ENCODE measurements at places on chromosomes 11 and 22. TPM values are rescaled to one million over a fixed set of nuclear protein-coding genes. Genes with fewer than 3 reads are reported as not detected.
A peak's percentile ranks its signal among the peaks of the same experiment; 100 is the strongest.

DNA sequence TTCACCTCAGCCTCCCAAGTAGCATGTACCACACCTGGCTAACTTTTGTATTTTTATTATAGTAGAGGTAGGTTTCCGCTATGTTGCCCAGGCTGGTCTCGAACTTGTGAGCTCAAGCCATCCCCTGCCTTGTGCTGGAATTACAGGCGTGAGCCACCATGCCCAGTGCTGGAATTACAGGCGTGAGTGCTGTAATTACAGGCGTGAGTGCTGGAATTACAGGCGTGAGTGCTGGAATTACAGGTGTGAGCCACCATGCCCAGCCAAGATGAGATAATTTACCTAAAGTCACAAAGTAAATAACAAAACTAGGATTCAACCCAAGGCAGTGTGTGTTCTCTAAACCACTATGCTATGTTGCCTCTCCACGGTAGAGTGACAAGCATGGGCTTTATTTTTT, 3.6 kb upstream of the UBXN1 start:
- H3K4me3 ChIP-seq, result no peak overlapping the region
- no peaks in the 10 kb centered on the region for H3K36me3 ChIP-seq
- H3K27ac ChIP-seq, result no peak overlapping the region
- peaks cover 4% of the 10 kb centered on the region for H3K4me1 ChIP-seq
- H3K27me3 ChIP-seq, result no peaks in the 10 kb centered on the region

GRCh38 chr11:131240421-131240820, 130.0 kb upstream of the NTM start:
- no peak for DNase-seq
- H3K36me3 ChIP-seq, result no peaks in the 10 kb centered on the region
- H3K27me3 ChIP-seq, result no peaks in the 10 kb centered on the region
- no peak overlapping the region for H3K27ac ChIP-seq

DNA sequence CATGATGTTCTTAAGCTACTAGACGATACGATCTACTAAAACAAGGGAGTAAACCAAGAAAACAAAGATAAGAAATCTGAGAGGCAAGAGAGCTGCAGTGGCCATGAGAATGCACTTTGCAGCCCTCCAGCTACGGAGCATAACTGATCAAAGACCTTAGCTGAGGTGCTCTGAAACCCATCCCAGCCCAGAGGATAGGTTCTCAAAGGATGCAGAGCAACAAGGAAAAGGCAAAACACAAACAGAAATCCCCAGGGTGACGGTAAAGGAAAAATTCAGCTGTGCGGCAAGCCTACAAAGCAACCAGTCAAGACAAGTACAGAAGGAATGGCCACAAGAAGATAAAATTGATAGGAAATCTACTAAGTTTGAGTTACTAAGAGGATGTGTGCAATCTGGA, 32.5 kb upstream of the CFAP300 start:
- no peaks in the 10 kb centered on the region for H3K36me3 ChIP-seq
- no peak overlapping the region for H3K4me3 ChIP-seq
- no peak overlapping the region for H3K27ac ChIP-seq
- no peaks in the 10 kb centered on the region for H3K27me3 ChIP-seq
- H3K4me1 ChIP-seq, result no peaks in the 10 kb centered on the region

Gene HOATZ
- total RNA-seq, result 30.8 TPM

DNA sequence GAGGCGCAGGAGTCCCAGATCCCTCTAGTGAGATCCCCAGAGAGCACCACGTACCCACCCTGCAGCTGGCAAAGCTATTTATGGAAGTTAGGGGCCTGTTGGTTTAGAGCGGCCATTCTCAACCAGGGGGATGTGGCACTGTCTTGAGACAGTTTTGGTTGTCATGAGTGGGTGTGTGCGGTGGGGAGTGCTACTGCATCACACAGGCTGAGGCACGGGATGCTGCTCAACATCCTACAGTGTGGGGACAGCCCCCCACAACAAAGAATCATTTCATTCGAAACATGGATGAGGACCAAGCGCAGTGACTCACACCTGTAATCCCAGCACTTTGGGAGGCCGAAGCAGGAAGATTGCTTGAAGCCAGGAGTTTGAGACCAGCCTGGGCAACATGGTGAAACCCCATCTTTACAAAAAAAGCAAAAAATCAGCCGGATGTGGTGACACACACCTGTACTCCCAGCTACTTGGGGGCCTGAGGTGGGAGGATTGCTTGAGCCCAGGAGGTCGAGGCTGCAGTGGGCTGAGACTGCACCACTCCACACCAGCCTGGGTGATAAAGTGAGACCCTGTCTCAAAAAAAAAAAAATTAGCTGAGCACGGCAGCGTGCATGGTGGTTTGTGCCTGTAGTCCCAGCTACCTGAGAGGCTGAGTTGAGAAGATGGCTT, 28.2 kb downstream of the GGT5 start:
- no peaks in the 10 kb centered on the region for H3K27me3 ChIP-seq
- H3K36me3 ChIP-seq, result no peaks in the 10 kb centered on the region
- no peak for DNase-seq
- H3K27ac ChIP-seq, result no peak overlapping the region

DNA sequence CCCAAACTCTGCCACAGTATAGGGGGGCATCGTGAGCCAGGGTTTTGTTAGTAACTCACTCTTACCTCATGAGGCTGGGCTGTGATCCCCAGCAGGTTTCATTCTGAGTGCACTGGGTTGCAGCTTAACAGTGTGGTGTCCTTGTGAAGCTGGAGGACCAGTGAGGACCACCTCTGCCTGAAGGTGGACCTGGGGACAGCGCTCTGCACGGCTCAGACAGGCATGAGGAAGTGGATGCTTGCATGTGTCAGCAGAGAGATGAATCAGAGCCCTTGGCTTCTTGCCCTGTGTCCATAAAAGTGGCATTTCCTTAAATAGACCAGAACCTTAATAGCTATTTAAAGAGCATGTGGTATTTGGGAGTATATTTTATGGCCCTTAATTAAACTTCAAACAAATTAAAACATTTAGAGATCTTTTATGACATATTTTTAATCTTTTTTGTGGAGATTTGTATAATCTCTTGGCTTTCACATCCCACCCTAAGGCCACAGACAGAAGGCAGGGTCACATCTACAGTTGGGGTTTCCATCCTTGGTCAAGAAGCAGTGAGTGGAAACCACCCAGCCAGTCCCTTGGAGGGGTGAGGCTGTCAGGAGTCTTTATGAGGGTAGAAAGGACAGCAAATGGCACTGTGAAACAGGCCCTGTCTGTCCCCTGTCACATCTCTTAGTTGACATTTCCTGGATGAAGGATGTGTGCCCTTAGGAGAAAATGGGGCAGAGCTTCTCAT, 24.8 kb upstream of the ADORA2A start:
- peaks cover 9% of the 10 kb centered on the region for H3K4me1 ChIP-seq
- no peak overlapping the region for H3K4me3 ChIP-seq
- no peaks in the 10 kb centered on the region for H3K27me3 ChIP-seq
- H3K36me3 ChIP-seq, result no peaks in the 10 kb centered on the region
- H3K27ac ChIP-seq, result no peak overlapping the region

DNA sequence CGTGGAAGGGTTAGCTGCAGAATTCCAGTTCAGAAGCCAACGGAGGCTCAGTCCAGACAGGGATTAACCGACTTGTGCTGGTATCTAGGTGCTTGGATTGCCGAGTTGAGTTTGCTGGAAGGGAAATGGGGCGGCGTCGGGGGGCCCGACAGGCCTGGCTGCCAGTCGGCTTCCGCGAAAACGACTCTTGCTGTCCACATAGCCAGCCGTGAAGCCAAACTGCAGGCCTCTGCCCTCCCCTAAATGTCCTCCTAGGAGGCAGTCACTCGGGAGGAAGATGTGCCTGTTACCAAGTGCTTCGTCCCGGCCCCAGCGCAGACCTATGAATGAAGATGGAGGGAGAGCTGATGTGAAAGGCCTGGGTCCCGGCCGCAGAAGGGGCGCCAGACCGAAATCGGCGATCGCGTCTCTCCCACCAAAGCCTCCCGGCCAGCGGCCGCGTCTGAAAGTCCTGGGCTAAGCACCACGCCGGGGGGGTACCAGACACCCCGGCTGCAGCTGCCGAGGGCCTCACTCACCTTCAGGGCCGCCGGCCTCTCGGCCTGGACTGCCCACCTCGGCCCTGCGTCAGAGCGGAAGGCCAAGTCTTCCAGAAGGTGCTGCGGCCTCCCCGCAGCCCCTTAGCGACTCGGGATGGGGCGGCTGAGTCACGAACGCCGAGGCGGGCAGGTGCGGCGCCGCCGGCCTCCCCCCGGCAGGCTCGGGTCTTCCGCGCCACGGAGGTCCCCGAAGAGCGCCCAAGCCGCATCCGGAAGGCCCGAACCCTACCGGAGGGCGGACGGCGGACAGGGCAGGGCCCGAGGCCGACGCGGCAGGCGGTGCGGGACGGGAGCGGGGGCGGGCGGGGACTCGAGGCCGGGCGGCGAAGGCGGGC, 7.5 kb downstream of the DPAGT1 start:
- H3K27ac ChIP-seq, result peak overlapping the region; percentile 80
- H3K4me3 ChIP-seq, result peak overlapping the region; percentile 92
- no peaks in the 10 kb centered on the region for H3K36me3 ChIP-seq
- DNase-seq, result peak; percentile 56

Gene TMEM41B
- 21.7 TPM for total RNA-seq

DNA sequence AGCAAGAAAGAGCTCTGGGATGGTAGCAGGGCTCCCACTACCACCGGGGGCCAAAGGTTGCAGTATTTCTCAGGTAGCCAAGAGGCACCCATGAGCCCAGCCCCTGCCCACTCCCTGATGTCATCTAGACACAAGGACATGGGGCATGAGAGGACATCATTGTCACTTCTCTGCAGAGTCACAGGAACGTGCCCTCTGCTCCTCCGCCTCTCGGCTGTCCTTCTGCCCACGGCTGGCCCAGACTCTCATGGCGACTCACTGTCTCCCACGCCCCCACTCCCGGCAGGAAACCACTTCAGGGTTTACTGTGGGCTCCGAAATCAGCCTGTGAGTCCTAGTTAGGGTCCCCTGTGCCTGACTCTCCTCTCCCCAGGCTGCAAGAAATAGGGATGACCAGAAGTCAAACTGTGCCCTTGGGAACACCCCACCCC, 1.8 kb upstream of the GAL start:
- no peak overlapping the region for H3K4me3 ChIP-seq
- H3K27ac ChIP-seq, result no peak overlapping the region
- H3K27me3 ChIP-seq, result peaks cover 5% of the 10 kb centered on the region
- no peak for DNase-seq

Gene DRD2
- 0.38 TPM for total RNA-seq

GRCh38 chr22:47152938-47153337, 390.5 kb downstream of the TBC1D22A start:
- no peak for DNase-seq
- H3K27me3 ChIP-seq, result no peaks in the 10 kb centered on the region
- H3K4me1 ChIP-seq, result peaks cover 5% of the 10 kb centered on the region
- H3K4me3 ChIP-seq, result no peak overlapping the region

Gene SLC5A4
- not detected for total RNA-seq

DNA sequence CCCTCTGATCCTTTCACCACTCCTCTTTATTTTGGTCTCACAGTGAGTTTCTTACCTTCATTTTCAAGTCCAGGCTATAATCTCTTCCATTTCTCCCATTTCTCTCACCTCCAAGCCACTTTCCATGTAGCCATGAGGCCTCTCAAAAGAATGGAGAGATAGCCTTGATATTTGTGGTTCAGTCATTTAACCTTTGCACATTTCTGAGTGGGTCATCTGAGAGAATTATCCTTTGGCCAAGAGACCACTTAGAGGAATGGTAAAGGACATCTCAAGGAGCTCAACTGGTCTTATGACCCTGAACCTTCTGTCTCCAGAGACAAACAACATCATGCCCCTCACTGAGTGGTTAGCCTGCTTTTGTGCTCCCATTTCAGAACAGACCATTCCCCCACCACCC, 121.1 kb downstream of the KIRREL3 start:
- H3K4me3 ChIP-seq, result no peak overlapping the region
- no peaks in the 10 kb centered on the region for H3K4me1 ChIP-seq
- no peaks in the 10 kb centered on the region for H3K27me3 ChIP-seq
- H3K27ac ChIP-seq, result no peak overlapping the region
- H3K36me3 ChIP-seq, result no peaks in the 10 kb centered on the region

DNA sequence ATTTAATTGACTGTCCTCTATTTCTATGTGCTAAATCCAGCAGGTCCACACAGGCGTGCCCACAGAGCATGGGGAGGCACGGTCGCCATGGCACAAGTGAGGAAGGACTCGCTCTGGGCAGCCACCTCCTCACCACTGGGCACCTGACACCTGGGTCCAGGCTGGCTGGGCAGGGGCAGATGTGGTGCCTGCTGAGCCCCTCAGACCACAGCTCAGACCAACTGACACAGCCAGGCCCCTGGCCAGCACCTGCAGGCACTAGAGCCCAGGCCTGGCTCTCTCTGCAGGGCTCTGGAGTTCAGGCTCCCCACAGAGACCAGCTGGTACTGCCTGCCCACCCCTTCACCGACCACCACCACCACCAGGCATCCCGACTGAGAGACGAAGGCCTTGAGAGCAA, 27.9 kb downstream of the LINC01488 start:
- no peak overlapping the region for H3K4me3 ChIP-seq
- no peak overlapping the region for H3K27ac ChIP-seq

- H3K36me3 ChIP-seq, result no peaks in the 10 kb centered on the region
- DNase-seq, result peak; percentile 20
- H3K27me3 ChIP-seq, result no peaks in the 10 kb centered on the region
- peak overlapping the region; percentile 88 for H3K27ac ChIP-seq
- peaks cover 9% of the 10 kb centered on the region for H3K4me1 ChIP-seq
- peak overlapping the region; percentile 60 for H3K4me3 ChIP-seq
Measured at GRCh38 chr11:134224710-134225664, 516 bp downstream of the VPS26B start.

DNA sequence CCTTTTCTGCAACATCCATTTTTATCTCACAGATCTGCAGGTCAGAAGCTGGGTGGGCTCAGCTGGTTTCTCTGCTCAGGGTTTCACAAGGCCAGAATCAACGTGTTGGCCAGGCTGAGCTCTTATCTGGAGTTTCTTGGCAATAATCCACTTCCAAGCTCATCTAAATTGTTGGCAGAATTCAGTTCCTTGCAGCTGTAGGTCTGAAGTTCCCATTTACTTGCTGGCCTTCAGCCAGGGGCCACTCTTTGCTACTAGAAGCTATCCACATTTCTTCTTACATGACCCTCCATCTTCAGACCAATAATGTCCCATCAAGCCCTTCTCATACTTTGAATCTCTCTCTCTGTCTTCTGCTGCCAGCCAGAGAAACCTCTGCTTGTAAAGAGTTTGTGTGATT, 103.5 kb downstream of the WNT11 start:
- DNase-seq, result peak; percentile 24
- no peak overlapping the region for H3K4me3 ChIP-seq
- peaks cover 4% of the 10 kb centered on the region for H3K4me1 ChIP-seq
- no peaks in the 10 kb centered on the region for H3K36me3 ChIP-seq
- H3K27me3 ChIP-seq, result no peaks in the 10 kb centered on the region

Gene ANGPTL5
- total RNA-seq, result 15.5 TPM

DNA sequence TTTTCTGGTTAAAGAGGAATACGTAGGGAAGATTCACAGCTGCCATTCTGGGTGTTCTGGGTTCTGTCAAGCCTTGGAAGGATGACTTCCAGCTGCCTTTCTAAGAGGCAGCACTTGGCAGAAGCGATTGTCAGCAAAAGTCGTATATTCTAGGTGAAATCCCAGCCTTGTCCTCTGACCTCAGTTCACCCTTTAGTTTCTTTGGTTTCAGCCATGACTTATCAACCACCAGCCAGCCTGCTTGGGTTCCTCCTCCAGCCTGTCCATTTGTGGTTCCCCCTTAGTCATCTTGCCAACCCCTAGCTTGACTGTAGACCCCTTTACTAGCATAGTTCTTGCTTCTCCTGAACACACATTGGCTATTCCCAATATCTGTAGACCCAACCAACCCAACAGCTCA, 102.3 kb upstream of the CD44 start:
- H3K36me3 ChIP-seq, result no peaks in the 10 kb centered on the region
- H3K4me3 ChIP-seq, result no peak overlapping the region
- no peaks in the 10 kb centered on the region for H3K27me3 ChIP-seq
- H3K27ac ChIP-seq, result no peak overlapping the region
- DNase-seq, result no peak
- no peaks in the 10 kb centered on the region for H3K4me1 ChIP-seq

Measured in ovary (tissue), 10 donors.